Heart left ventricle (tissue), 16 donors: ENCODE measurements at places on chromosomes 1 and 21. TPM values are rescaled to one million over a fixed set of nuclear protein-coding genes. Genes with fewer than 3 reads are reported as not detected.

Gene OR2L8
- polyA plus RNA-seq, result not detected

Gene PRPF38B
- 22.6 TPM for polyA plus RNA-seq

Gene BROX
- polyA plus RNA-seq, result 13.8 TPM

Gene NRIP1
- 2.9 TPM for polyA plus RNA-seq

Gene CSTB
- polyA plus RNA-seq, result 72.8 TPM

Gene SCYL3
- polyA plus RNA-seq, result 2.1 TPM

Gene ETV3L
- polyA plus RNA-seq, result not detected

Gene RPS6KA1
- 1.6 TPM for polyA plus RNA-seq

Gene LGR6
- polyA plus RNA-seq, result 1.7 TPM

Gene CYP4Z1
- 0.04 TPM for polyA plus RNA-seq

GRCh38 chr1:86464819-86465218 lies 3.9 kb upstream of the CLCA1 start:
- DNase-seq, result no peak

GRCh38 chr1:26470878-26471497 lies 1.3 kb upstream of the HMGN2 start:
- no peak for DNase-seq

DNA sequence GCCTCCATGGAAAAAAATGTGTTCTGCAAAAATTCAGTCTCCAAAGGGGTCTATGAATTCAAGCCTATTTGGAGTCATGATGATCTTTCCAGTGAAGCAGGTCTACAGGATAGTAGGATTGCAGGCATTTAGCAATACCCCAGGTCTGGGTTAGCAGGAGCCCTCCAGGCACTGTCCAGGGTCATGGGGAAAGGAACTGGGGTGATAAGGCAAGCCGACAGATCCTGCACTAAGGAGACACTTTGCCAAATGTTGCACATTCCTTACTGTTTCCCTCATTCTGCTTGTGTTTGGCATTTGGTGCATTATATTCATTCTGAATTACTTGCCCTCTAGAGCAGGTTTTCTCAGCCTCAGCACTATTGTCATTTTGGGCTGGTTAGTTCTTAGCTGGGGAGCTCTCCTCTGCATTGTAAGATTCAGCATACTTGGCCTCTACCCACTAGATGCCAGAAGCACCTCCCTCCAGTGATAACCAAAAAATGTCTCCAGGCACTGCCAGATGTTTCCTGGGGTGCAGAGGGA lies 333.3 kb upstream of the PLXNA2 start:
- no peak for DNase-seq

- peak; percentile 77 for DNase-seq
These were observed 38.1 kb downstream of the TNFRSF9 start for GRCh38 chr1:7902478-7903085.

- DNase-seq, result no peak
These were observed 56.6 kb downstream of the AGPAT3 start for GRCh38 chr21:43921571-43921978.

DNA sequence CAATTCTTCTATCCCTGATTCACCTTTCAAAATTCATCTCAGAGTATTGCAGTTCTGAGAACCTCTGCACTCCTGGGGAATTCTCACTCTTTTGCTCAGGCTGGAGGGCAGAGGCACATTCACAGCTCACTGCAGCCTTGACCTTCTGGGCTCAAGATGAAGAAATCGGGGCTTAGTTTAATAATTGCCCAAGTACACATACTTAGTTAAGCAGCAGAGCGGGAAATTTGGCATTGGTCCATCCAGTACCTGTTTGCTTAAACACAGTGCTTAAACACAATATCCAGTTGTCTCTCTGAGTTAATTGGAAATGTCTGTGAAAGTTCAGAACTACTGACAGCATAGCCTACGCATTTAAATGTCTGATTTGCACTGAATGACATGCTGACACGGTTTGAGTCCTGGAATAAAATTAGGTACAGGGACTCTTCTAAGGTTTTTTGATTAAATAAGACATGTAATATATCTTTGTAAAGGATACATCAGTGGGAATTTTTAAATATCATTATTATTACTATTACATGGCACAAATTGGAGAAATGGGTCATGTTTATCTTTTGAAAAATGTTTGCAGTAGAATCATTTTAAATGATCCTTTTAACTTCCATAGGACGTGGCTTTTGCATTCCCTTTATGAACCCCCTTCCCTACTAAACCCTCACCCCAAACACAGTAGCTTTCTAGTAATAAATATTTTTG lies 337.4 kb downstream of the SRGAP2C start:
- DNase-seq, result no peak

- no peak for DNase-seq
These were observed 4.8 kb downstream of the KIAA1614 start for GRCh38 chr1:180917306-180918065.

DNA sequence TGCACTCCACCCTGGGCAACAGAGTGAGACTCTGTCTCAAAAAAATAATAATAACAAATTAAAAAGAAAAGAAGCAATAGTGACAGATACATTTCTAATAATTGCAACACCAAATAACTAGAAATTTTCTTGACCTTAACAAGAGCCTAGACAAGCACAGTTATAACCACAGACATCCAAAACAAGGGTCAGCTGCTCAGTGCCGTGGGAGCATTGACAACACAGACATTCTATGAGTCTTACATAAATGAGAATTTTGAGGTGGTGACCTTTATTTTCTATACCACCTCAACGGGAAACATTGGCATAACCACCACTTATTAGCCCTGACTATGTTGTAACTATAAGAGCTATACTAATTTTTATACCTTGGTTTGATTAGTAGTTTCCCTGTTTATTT lies 156.1 kb downstream of the NR5A2 start:
- no peak for DNase-seq

DNA sequence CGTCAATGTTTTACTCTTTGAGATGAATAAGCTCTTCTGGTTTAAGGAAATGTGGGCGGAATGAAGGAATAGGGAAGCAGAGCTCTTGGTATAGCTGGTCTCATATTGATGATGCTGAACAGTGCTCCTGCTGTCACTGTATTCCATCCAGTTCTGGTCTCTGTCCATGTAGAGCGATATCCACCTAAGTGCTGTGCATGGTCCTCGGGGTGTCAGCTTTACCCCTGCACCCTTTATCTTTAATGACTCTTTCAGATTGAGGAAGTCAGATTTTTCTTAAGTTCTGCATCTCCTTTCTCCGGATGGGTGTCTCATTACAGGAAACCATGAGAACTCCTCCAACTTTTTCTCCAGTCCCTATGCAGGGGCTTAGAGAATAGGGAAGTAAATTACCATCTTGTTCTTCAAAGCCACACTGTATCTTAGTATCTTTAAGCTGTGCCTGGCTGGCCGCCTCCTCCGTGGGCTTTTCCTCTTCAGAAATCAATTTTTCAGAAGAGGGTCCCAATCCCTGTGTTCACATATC lies 52.9 kb downstream of the PDE4B start:
- DNase-seq, result no peak

DNA sequence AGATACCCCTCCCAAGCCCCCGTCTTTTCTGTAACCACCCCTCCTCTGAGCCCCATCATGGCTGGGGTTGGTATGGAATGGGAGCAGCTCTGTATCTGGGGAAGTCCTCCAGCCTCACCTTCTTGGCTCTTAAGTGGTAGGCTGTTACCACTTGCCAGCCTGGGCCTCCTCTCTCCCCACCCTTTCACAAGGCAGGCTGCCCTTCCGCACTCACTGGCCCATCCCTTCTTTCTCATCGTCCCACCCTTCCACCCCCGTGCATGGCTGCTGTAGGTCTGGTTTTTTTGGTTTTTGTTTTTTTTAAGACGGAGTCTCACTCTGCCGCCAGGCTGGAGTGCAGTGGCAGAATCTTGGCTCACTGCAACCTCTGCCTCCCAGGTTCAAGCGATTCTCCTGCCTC lies 5.2 kb downstream of the CYB561D1 start:
- no peak for DNase-seq

GRCh38 chr1:151871284-151872030 lies 17.9 kb upstream of the THEM5 start:
- no peak for DNase-seq

GRCh38 chr1:35449334-35450008 lies 107.7 kb downstream of the KIAA0319L start:
- no peak for DNase-seq

DNA sequence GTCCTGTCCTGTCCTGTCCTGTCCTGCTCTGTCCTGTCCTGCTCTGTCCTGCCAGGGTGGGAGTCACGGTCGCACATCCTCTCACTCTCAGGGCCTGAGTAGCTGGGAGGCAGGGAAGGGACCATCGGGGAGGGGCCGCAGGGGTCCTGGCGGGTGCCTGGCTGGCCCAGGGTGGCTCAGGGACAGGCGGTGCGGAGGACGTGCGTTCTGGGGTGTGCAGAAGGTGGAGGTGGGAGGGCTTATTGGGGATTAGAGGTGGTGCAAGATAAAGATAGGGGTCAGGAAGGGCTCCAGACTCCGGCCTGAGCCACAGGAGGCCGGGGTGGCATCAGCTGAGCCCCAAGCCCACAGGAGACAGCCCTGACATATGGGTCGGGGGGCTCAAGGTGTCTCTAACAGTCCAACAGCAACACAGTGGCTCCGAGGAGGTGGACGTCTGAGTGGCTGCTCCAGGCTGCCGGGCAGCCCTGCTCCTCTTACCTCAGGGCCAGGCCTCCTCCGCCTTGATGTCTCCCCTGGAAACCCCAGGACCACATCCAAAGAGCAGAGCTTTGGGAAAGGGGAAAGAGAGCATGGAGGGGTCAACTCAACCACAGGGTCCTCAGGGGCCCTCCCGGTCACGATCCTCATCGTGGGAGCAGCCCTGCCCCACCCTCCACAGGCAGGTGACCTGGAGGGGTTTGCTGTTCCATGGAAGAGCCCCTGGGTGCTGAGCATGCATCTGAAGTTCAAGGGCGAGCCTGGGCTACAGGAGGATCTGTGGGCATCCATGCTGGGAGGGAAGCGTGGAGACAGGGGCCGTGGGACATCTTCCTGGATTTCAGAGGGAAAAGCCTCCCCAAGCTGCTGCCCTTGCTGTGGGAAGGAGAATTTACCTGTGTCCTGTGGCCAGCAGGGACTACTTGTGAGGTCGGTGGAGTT lies 39.6 kb upstream of the ADARB1 start:
- no peak for DNase-seq

DNA sequence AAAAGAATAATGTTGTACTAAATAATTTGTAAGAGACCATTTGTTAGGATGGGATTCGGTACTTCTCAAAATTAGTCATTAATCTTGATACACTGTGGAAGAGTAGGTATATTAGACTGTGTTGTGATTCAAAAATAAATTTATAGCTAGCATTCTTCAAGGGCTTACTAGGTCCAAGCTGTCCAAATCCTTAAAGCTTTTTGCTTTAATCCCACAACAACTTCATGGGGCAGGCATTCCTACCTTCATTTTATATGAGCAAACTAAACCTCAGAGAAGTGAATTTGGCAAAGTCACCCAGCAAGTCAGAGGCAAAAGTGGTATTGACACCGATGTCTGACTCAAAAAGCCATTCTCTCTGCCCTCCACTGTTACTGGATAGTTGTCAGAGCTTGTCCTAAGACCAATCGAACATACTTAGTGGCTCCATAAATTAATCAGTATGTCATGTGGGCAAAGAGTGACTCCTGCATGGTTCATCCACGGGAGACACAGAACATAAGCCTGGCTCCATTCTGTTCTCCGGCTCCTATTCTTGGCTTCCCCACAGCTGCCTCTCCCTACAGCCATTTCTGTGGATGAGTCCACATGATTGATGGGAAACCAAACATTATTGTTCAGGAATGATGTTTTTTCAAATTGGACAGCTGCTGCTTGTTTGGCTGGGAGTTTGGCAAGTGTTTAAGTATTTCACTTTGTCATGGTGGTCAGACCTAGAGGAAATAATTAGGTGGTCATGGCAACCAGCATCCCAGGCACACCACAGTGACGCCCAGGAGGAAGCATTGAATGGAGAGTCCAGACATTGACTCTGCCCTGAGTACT lies 133.4 kb upstream of the FGGY start:
- no peak for DNase-seq

DNA sequence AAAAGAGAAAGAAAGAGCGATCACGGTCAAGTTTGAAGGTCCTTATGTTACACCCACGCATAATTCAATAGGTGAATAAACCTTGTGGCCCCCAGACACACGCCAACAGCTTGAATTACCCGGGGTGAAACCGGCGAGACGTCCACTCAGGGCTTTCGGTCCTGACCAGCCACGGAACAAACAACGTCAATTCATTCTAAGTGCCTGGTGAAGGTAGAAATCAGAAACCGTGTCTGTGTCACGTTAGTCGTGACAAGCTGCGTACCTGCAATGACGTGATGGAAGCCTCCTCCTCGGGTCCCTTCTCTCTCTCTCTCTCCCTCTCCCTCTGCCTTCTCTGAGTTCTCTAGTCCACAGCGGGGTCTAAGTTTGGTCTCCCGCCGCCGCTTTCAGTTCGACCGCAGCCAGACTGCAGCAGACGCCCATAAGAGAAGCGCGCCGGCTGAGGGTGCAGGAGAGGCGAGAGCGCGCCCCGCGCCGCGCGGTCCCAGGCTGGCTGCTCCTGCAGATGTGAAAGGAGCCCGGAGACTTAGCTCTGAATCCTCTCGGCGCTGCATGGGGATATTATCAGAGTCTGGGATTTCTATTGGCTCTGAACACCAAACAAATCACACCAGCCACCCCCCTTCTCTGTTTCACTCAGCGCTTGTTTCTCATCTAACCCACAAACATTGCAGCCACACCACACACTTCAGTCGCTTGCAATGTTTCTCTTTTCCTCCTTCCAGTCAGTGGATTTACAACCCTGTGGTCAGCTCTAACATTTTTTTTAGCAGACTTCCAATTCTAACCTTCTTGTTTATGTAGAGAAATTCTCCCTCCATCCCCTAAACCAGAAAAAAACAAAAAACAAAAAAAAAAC lies at the start of gene GREM2:
GREM2 (minus strand) TSS at position 537 of the 862 bp plus-strand sequence. CDS start 118,680 bp downstream, outside the sequence.
- peak; percentile 21 for DNase-seq

DNA sequence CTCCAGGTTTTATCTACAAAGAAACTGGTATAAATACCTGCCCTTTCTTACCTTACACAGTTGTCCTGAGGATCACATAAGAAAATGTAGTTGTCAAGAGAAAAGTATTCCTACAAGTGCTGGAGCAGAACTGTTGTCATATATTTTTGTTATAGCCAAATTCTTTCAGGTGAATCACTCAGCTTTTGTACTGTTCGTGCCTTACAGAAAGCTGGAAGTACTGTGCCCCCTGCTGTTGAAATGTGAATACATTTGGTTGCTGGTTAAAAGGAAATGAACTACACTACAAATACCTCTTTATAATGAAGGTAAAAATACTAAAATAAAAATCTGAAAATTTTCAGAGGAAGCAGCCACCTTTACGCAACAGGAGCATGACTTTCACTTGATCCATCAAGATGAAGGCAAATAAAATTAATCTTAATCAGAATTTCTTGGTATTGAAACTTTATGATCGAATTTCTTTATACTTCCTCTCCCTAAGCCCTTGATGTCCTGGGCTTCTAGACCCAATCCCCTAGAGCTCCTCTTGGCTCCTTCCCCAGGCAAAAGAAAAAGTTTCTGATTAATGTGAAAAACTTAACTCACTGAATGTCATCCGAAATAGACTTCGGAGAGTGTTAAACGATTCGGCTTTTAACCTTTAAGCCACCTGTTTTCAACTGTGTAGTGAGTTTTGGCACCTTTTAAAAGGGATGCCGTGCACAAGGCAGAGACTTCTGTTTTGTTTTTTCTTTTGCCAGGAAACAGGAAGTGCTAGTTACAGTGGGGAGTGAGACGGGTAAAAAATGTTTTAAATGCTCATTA lies 12.5 kb downstream of the CHML start:
- DNase-seq, result no peak

GRCh38 chr21:38930066-38930465 lies 124.3 kb downstream of the ETS2 start:
- DNase-seq, result no peak

GRCh38 chr1:147202576-147202975 lies 22.6 kb downstream of the FMO5 start:
- no peak for DNase-seq
